Liver (tissue), 10 donors: ENCODE measurements at places on chromosomes 13 and 19. TPM values are rescaled to one million over a fixed set of nuclear protein-coding genes. Genes with fewer than 3 reads are reported as not detected.

The RASGRP4 gene
- total RNA-seq = 2.4 TPM

The GCDH gene
- 65.8 TPM for total RNA-seq

The ZNF541 gene
- total RNA-seq = 0.08 TPM

The YJEFN3 gene
- 0.19 TPM for total RNA-seq

DNA sequence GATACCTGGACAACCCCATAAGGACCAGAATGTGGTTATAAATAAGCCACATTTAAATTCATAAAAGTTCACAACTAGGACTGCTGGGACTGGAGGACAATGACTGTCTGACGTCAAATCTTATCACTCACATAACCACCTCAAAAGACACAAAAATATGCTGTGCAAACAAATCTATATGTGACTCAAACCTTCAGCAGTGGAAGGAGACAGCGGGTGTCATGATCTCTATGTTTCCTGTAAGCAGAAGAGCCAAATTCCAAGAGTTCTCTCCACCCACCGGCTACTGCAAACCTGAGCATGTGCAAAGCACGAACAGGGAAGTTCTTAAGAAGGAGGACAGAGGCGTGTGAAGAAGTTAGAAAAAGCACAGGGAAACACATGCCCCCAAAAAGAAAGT, 113.2 kb downstream of the MYCBP2 start:
- H3K27ac ChIP-seq = no peak overlapping the region
- H3K4me3 ChIP-seq = no peak overlapping the region
- DNase-seq = no peak
- H3K36me3 ChIP-seq = peaks cover 2% of the 10 kb centered on the region
- no peaks in the 10 kb centered on the region for H3K4me1 ChIP-seq

DNA sequence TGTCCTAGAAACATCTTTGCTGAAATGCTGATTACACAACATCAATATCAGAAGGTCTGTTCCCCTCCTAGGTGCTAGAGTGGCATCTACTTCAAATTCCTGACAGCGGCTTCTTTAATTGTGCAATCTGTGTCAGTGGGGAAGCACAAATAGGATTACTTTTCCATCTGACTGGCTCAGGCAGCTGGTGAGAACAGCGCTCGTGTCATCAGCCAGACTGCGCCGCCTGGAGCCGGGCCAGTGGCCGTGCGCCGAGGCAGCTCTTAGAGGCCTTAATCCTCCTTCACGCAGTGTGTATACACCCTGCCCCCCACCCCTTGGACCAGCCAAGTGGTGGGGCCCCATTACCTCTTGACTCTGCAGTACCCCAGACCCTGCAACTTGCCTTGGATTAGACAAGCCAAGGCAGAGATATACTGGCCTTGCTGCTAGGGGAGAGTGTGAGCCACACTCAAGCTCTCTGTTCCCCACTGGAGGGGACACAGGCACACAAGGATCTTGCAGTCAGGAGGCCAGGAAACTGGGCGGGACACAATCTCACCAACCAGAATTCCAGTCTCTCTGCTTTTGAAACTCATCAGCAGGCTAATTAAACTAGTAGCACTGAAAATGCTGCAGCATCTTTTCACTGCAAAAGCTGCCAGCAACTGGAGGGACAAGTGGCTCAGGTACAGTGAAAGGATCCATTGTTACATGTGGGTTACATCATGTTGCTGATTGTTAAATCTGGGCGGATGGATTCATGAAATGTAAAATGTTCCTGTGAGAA, 48.9 kb upstream of the EPHX3 start:
- H3K4me3 ChIP-seq = no peak overlapping the region
- DNase-seq = no peak
- H3K4me1 ChIP-seq = peaks cover 19% of the 10 kb centered on the region
- no peaks in the 10 kb centered on the region for H3K36me3 ChIP-seq

GRCh38 chr19:4059891-4060620, 6.6 kb downstream of the ZBTB7A start:
- no peak for DNase-seq
- no peaks in the 10 kb centered on the region for H3K36me3 ChIP-seq
- H3K27ac ChIP-seq = peak overlapping the region; percentile 94
- H3K4me1 ChIP-seq = peaks cover 59% of the 10 kb centered on the region

- no peak for DNase-seq
- H3K27ac ChIP-seq = no peak overlapping the region
- H3K4me3 ChIP-seq = no peak overlapping the region
Observed at GRCh38 chr13:73142071-73142470, 83.3 kb downstream of the KLF5 start.

GRCh38 chr13:75669706-75670105, 33.6 kb downstream of the LMO7 start:
- H3K27me3 ChIP-seq = no peaks in the 10 kb centered on the region
- no peaks in the 10 kb centered on the region for H3K36me3 ChIP-seq
- no peak overlapping the region for H3K27ac ChIP-seq
- no peak overlapping the region for H3K4me3 ChIP-seq
- DNase-seq = no peak

DNA sequence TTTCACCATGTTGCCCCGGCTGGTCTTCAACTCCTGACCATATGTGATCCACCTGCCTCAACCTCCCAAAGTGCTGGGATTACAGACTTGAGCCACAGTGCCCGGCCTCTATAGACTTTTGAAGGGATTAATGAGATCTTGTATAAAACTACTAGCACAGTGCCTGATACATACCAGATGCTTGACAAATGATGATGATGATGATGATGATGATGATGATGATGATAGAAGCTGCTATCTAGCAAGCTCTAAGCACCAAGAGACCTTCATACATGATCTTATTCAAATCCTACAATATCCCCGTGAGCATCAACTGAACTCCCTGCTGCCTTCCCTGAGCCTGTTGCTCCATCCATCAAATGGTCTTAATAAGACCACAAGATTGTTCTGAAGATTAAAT, 14.4 kb downstream of the CEACAM20 start:
- H3K27ac ChIP-seq = no peak overlapping the region
- H3K4me1 ChIP-seq = no peaks in the 10 kb centered on the region
- H3K27me3 ChIP-seq = no peaks in the 10 kb centered on the region
- H3K4me3 ChIP-seq = no peak overlapping the region

GRCh38 chr19:2099054-2099501, 2.4 kb downstream of the IZUMO4 start:
- no peak overlapping the region for H3K4me3 ChIP-seq
- peaks cover 15% of the 10 kb centered on the region for H3K36me3 ChIP-seq
- DNase-seq = no peak
- H3K27me3 ChIP-seq = no peaks in the 10 kb centered on the region
- H3K4me1 ChIP-seq = peaks cover 11% of the 10 kb centered on the region
